ENCODE measurements at places on chromosomes 5 and 9. TPM values are rescaled to one million over a fixed set of nuclear protein-coding genes. Genes with fewer than 3 reads are reported as not detected.
A peak's percentile ranks its signal among the peaks of the same experiment; 100 is the strongest.

DNA sequence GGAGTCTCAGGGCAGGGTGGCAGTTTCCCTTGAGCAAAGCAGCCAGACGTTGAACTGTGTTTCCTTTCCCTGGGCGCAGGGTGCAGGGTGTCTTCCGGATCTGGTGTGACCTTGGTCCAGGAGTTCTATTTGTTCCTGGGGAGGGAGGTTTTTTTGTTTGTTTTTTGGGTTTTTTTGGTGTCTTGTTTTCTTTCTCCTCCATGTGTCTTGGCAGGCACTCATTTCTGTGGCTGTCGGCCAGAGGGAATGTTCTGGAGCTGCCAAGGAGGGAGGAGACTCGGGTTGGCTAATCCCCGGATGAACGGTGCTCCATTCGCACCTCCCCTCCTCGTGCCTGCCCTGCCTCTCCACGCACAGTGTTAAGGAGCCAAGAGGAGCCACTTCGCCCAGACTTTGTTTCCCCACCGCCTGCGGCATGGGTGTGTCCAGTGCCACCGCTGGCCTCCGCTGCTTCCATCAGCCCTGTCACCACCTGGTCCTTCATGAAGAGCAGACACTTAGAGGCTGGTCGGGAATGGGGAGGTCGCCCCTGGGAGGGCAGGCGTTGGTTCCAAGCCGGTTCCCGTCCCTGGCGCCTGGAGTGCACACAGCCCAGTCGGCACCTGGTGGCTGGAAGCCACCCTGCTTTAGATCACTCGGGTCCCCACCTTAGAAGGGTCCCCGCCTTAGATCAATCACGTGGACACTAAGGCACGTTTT, 3.5 kb upstream of the PHYHD1 start:
- H3K4me1 ChIP-seq = peaks cover 24% of the 10 kb centered on the region
- no peak overlapping the region for H3K4me3 ChIP-seq
- no peaks in the 10 kb centered on the region for H3K36me3 ChIP-seq
- H3K27ac ChIP-seq = peak overlapping the region; percentile 68

- no peaks in the 10 kb centered on the region for H3K27me3 ChIP-seq
- H3K36me3 ChIP-seq = peaks cover 6% of the 10 kb centered on the region
- no peaks in the 10 kb centered on the region for H3K4me1 ChIP-seq
- no peak overlapping the region for H3K27ac ChIP-seq
Observed at GRCh38 chr5:115616892-115617291, 8.9 kb downstream of the TMED7 start.

DNA sequence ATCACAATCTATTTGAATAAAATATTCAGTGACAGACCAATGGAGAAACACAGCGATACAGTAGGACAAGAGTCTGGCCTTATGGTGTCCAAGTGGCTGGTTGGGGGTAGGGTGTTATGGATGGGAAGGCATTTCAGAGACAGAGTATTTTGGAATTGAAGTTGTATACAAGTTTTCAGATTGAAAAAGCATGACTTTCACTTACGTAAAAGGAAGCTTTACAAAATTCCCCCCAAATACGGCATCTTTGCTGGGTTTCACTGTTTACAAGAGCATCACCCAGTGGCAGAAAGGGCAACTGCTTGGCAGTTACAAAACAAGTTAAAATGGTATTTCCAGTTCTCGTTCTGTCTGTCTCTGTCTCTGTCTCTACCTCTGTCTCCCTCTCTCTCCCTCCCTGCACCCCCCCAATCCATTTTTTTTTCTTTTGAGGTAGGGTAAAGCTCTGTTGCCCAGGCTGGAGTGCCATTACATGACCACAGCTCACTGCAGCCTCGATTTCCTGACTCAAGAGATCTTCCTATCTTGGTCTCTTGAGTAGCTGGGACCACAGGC, 86.2 kb downstream of the PTPN3 start:
- no peak for DNase-seq
- H3K36me3 ChIP-seq = peaks cover 2% of the 10 kb centered on the region
- no peaks in the 10 kb centered on the region for H3K27me3 ChIP-seq
- no peaks in the 10 kb centered on the region for H3K4me1 ChIP-seq
- no peak overlapping the region for H3K4me3 ChIP-seq

- H3K4me3 ChIP-seq = no peak overlapping the region
- H3K36me3 ChIP-seq = no peaks in the 10 kb centered on the region
- DNase-seq = no peak
- H3K27ac ChIP-seq = peak overlapping the region; percentile 51
- H3K4me1 ChIP-seq = peaks cover 27% of the 10 kb centered on the region
Observed at GRCh38 chr5:79074641-79075040, 5.1 kb downstream of the BHMT2 start.

GRCh38 chr9:33167972-33168461, 881 bp upstream of the B4GALT1 start:
- H3K36me3 ChIP-seq = no peaks in the 10 kb centered on the region
- H3K27me3 ChIP-seq = no peaks in the 10 kb centered on the region
- peaks cover 36% of the 10 kb centered on the region for H3K4me1 ChIP-seq
- peak overlapping the region; percentile 92 for H3K27ac ChIP-seq

DNA sequence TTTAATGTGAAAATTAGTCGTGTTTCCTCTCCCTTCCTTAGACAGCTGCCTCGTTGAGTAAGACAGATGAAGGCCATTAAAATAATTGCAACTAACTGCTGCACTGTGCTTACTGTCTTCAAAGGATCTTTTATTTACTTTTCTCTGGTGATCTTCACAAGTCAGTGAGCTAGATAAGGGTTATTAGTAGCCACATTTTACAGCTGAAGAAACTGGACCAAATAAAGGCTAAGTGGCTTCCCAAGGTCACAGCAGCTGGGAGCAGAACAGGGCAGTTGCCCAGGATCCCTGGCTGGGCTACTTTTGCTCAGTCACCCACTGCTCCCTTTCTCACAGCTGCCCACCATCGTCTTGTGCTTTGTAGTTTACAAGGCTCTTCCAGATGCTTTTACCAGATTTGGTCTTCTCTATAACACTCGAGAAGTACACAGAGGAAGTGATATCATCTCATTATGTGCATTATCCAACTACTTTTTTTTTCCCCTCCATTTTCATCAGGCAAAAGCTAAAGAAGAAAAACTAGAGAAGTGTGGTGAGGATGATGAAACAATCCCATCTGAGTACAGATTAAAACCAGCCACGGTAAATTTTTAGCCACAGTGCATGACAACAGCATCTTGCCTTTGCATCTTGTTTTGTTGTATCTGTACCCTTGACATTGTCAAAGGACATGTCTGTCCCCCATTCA, 61.8 kb downstream of the ERAP1 start:
- peaks cover 37% of the 10 kb centered on the region for H3K36me3 ChIP-seq
- H3K4me3 ChIP-seq = no peak overlapping the region
- H3K27me3 ChIP-seq = no peaks in the 10 kb centered on the region
- DNase-seq = peak; percentile 35

GRCh38 chr5:174920906-174921550, 196.6 kb downstream of the MSX2 start:
- no peaks in the 10 kb centered on the region for H3K27me3 ChIP-seq
- no peak overlapping the region for H3K27ac ChIP-seq
- H3K4me3 ChIP-seq = no peak overlapping the region
- H3K36me3 ChIP-seq = no peaks in the 10 kb centered on the region
- DNase-seq = no peak

DNA sequence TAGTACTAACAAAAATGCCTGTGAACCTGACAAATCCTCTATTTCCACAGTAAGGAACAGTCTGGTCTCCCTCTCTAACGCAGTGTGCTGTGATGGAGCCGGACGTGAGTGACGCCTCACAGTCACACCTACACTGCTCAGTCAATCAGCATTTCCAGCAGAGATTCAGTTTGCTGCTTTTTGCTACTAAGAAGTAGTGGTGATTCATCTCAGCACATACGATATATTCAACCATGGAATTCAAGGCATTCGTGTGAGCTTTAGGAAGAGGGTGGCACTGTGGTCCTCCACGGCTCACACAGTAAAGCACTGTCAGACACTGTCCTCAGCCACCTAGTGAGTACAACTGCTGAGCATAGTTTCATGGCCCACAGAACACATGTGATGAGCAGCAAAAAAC, 70.9 kb downstream of the SETX start:
- H3K27me3 ChIP-seq = no peaks in the 10 kb centered on the region
- no peak overlapping the region for H3K27ac ChIP-seq
- H3K4me1 ChIP-seq = no peaks in the 10 kb centered on the region
- no peak for DNase-seq
- H3K36me3 ChIP-seq = peaks cover 9% of the 10 kb centered on the region

- no peaks in the 10 kb centered on the region for H3K36me3 ChIP-seq
- no peak overlapping the region for H3K27ac ChIP-seq
- peak; percentile 73 for DNase-seq
Observed at GRCh38 chr9:134644725-134645606, 3.4 kb downstream of the COL5A1 start.

GRCh38 chr5:5350101-5350500, 72.4 kb upstream of the ICE1 start:
- no peaks in the 10 kb centered on the region for H3K4me1 ChIP-seq
- H3K27me3 ChIP-seq = no peaks in the 10 kb centered on the region

DNA sequence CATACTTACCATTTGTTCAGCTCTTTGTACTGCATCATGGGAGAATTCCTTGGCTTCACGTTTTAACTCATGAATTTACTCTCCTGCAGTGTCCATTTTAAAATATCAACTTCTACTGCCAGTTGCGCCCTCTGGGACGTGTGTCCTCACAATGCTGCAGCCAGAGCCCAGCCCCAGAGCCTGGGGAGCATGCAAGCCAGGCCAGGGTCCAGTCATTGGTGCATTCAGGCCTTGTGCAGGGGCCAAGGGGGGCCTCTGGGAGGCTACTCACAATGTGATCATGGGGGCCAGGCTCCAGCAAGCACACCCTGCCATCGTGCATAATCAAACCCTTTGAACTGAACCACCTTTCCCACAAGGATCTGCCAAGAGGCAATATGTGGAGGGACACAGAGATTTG, 105.6 kb upstream of the CCDC112 start:
- no peaks in the 10 kb centered on the region for H3K36me3 ChIP-seq
- no peaks in the 10 kb centered on the region for H3K4me1 ChIP-seq
- no peak overlapping the region for H3K27ac ChIP-seq
- DNase-seq = no peak
- no peaks in the 10 kb centered on the region for H3K27me3 ChIP-seq

- H3K4me1 ChIP-seq = no peaks in the 10 kb centered on the region
- no peak overlapping the region for H3K4me3 ChIP-seq
- H3K27me3 ChIP-seq = no peaks in the 10 kb centered on the region
- no peak overlapping the region for H3K27ac ChIP-seq
- no peaks in the 10 kb centered on the region for H3K36me3 ChIP-seq
Observed at GRCh38 chr5:5755888-5756287, 333.4 kb downstream of the ICE1 start.

GRCh38 chr9:22307013-22307711, 139.5 kb upstream of the DMRTA1 start:
- no peak overlapping the region for H3K4me3 ChIP-seq
- no peak overlapping the region for H3K27ac ChIP-seq
- H3K36me3 ChIP-seq = no peaks in the 10 kb centered on the region
- no peaks in the 10 kb centered on the region for H3K4me1 ChIP-seq
- DNase-seq = no peak

GRCh38 chr5:58773744-58774441, 191.0 kb downstream of the RAB3C start:
- H3K27ac ChIP-seq = no peak overlapping the region
- no peaks in the 10 kb centered on the region for H3K4me1 ChIP-seq
- no peaks in the 10 kb centered on the region for H3K27me3 ChIP-seq
- H3K36me3 ChIP-seq = no peaks in the 10 kb centered on the region
- H3K4me3 ChIP-seq = no peak overlapping the region

GRCh38 chr9:137233143-137233980, 2.7 kb downstream of the SLC34A3 start:
- no peak overlapping the region for H3K27ac ChIP-seq
- no peak overlapping the region for H3K4me3 ChIP-seq
- peaks cover 16% of the 10 kb centered on the region for H3K4me1 ChIP-seq
- DNase-seq = no peak

GRCh38 chr5:174655351-174655750, 69.0 kb upstream of the MSX2 start:
- no peaks in the 10 kb centered on the region for H3K4me1 ChIP-seq
- DNase-seq = peak; percentile 15
- H3K27ac ChIP-seq = no peak overlapping the region

- no peaks in the 10 kb centered on the region for H3K27me3 ChIP-seq
- no peak overlapping the region for H3K4me3 ChIP-seq
- DNase-seq = no peak
- no peaks in the 10 kb centered on the region for H3K36me3 ChIP-seq
Observed at GRCh38 chr9:2693056-2693455, 24.3 kb upstream of the KCNV2 start.

DNA sequence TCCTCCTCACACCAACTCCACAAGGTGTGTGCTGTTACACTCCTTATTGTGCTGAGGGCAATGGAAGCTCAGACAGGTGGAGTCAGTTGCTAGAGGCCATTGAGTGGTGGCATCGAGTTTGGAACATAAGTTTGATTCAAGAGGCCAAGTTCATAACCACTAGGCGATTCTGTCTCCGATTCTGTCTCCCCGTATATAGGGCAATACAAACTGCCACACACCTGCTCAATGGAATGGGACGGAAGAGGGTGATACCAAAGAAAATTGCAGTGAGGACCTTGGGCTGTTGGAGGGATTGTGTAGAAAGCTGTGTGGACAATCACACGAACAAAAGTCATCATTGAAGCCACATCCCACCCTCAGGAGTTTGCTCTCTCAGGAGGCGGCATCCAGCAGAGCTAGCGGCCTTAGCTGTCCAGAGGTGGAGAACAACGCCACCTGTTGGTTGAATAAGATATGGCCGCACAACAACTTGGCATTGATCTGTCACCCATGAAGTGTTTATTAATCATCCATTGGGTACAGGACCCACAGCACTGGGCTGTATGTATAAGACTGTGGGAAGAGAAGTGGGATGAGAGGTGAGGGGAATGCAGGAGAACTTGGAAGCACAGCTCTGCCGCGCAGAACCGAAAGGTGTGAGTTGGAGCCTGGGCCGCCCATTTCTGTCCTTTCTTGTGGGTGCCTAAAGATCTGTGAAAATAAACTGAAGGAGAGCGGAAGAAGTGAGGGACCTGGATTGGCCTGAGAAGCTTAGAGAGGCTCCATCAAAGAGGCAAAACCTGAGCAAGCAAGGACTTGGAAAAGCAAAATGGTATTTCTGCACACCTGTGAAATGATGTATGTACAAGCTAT, 16.1 kb upstream of the NEUROG1 start:
- H3K27ac ChIP-seq = no peak overlapping the region
- peak; percentile 86 for DNase-seq
- no peaks in the 10 kb centered on the region for H3K36me3 ChIP-seq

The FGF1 gene
- total RNA-seq = 2.1 TPM

The FGFR4 gene
- total RNA-seq = 72.6 TPM

The TXNDC8 gene
- not detected for total RNA-seq

The THBS4 gene
- total RNA-seq = 1.4 TPM

The DMRT3 gene
- total RNA-seq = not detected

The LCP2 gene
- total RNA-seq = 48.8 TPM
